ENCODE measurements at places on chromosomes 5 and 9.
A peak's percentile ranks its signal among the peaks of the same experiment; 100 is the strongest.

GRCh38 chr9:113952676-113953075, 76.6 kb downstream of the ZNF618 start:
- DNase-seq, result no peak

DNA sequence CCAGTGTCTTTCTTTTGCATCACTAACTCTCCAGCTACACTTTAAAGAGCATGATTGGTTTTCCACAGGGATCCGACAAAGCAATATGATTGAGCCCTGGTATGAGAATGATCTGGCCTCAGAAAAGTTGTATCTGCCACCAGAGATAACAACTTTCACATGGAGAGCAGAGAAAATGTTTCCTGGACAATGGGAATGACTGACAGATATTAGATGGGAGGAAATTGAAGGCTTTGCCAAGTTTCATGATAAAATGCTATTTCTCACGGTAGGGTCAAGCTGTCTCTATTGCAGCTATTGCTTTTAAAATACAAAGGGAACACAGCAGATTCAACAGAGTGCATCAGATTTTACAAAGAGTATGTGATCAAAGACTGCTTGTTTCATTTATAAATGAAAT, 56.4 kb upstream of the GLIS3 start:
- DNase-seq, result no peak

GRCh38 chr5:134451936-134452505, 40.3 kb upstream of the CDKN2AIPNL start:
- no peak for DNase-seq

GRCh38 chr5:126377424-126377823, 45.8 kb upstream of the GRAMD2B start:
- DNase-seq, result no peak

GRCh38 chr5:6465831-6466790, 17.5 kb downstream of the UBE2QL1 start:
- DNase-seq, result no peak

GRCh38 chr9:121577572-121577971, 73.9 kb upstream of the DAB2IP start:
- DNase-seq, result no peak

- DNase-seq, result no peak
Measured at GRCh38 chr5:134561871-134562296, 36.4 kb downstream of the JADE2 start.

- DNase-seq, result no peak
Measured at GRCh38 chr9:81847181-81847915, 80.9 kb upstream of the SPATA31D4 start.

DNA sequence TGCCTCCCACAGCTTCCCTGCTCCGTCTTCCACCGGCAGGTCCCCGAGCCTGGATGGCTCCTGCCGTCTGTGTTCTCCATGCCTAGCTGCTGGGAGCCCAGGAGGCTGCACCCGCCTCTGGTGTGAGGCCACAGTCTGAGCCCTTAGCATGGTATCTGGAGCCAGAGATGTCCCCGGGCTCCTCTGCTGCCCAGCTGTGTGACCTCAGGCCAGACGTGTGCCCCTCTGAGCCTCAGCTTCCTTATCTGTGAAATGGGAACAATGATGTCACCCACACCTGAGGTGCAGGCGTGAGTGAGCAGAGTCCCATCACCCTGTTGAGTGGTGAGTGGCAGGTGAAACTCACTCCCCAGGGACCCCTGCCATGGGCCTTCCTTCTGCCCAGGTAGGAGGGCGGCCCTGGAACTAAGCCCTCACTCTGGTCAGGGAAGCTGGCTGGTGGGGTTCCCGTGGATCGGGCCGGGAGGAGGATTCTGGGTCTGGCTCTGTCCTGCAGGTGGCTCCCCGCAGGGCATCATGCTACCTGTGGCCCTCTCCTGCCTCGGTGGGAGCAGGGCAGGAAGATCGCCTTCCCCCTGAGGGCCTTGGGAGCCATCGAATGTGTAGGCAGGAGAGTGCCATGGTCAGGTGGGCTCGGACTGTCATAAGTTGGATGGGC, 239.0 kb downstream of the PBX3 start:
- DNase-seq, result no peak

DNA sequence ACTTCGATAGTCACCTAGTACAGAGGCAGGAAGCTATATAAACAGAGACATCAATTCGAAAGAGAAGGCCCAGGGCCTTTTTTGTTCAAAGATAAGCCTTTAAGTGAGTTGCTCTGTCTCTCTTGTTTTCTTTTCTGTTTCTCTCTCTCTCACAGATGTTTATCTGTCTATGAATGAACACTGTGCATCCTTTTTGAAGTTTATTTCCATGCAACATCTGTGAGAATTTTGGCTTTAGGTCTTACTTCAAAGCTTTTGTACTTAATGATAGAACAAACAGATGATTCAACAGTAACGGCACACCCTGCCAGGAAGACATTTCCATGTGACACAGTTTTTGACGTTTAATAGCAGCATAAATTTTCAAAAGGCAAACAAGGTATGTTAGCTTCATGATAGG, 1413.1 kb upstream of the CDH6 start:
- DNase-seq, result no peak

GRCh38 chr5:1897386-1897785, 14.7 kb upstream of the IRX4 start:
- no peak for DNase-seq

DNA sequence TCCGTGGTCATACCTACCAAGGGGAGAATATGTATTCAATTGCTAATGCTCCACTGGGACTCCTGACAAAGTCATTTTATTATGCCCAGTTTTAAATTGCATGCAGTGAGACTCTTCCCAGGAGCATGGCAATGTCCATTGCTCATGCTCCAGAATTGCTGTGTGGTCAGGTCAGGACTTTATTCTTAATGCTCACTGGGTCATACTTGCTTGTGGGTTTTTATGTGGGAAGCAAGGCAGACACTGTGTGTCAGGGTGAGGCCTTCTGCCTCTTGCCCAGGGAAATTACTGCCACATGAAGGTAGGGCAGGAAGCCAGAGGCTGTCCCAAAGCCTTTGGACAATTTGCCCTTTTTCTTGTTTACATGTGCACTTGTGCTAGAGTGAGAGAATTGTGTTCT, 164.6 kb upstream of the MEF2C start:
- no peak for DNase-seq

- no peak for DNase-seq
Measured at GRCh38 chr5:180704362-180704761, 35.5 kb downstream of the OR2Y1 start.

- no peak for DNase-seq
Measured at GRCh38 chr9:32841314-32841713, 58.0 kb downstream of the TMEM215 start.

DNA sequence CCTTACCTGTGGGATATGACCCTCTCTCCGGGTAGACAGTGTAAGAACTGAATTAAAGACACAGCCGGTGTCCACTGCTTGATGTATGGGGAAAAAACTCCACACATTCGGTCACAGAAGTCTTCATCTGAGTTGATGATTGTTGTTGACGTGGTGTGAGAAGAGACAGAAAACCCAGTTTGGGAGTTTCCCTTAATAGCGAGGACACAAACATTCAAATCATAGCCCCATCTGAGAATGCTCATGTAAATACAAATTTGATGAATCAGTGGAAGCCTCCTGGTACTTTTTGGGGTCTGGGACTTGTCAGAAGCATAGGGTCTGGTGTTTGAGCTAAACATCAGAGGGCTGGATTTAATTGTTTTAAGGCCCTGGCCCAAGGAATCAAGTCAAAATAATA, 11.0 kb downstream of the HAVCR1 start:
- DNase-seq, result no peak

GRCh38 chr9:133342069-133342406, 5.9 kb downstream of the MED22 start:
- DNase-seq, result no peak

DNA sequence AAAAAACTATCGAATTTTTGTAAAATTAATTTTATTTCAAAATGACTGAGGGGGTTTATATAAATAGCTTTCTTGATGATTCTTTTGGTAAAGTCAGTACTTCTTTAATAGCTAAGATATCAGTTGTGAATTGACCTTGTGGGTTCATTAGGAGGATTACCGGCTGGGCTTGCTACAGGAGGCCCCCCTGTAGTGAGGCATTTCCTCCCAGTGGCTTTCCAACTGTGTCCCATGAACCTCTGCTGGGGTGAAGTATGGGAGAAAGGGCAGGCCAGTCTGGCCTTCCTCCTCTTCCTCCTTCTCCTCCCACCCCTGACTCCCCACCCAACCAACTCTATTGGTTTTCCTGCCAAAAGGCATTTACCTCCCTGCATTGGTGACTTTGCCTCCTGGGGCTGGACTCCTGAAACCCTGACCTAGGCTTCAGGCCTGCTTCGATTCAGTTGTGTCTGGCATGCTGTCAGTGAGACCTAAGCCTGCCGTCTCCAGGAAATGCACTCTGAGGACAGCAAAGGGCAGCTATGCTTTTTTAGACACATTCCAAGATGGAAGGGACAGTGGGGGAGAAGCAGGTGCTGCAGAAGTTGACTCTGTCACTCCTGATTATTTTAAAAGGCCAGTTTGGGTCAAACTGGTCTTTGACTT, 144.8 kb downstream of the HSPA4 start:
- peak; percentile 6 for DNase-seq

DNA sequence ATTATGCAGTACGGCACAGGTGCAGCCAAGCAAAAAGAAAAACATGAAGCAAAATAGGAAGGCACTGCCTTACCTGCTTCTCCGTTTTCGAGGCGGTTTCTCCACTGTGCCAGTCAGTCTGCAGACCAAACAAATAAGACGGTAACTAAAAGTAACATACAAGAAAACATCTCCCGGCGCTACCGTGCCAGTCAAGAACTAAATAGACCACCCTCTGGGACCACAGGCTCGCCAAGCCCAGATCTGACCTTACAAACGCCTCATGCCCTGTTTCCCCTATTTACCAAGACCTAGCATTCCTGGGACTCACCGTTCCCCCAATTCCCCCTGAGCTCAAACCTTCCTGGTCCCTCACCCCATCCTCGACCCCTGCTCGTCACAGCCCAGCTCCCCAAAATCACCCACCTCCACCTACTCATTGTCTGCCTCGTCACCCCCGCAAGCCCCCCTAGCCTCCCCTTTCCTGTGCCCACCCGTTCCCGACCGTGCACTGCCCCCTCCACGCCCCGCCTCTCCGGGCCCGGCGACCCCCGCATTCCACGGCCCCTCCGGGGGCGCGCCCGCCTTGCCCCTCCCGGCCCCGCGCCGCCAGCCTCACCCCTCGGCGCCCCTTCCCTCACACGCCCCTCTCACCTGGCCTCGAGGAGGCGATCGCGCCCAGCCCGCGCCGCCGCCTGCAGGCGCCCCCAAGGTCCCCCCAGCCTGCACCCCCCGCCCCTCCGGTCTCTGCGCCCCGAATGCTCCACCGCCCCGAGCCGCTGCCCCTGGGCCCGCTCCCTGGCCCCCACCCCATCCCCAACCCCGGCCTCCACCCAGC, 560 bp downstream of the SCAI start:
- no peak for DNase-seq

GRCh38 chr9:127505396-127506116, 54.2 kb downstream of the LRSAM1 start:
- DNase-seq, result peak; percentile 76

DNA sequence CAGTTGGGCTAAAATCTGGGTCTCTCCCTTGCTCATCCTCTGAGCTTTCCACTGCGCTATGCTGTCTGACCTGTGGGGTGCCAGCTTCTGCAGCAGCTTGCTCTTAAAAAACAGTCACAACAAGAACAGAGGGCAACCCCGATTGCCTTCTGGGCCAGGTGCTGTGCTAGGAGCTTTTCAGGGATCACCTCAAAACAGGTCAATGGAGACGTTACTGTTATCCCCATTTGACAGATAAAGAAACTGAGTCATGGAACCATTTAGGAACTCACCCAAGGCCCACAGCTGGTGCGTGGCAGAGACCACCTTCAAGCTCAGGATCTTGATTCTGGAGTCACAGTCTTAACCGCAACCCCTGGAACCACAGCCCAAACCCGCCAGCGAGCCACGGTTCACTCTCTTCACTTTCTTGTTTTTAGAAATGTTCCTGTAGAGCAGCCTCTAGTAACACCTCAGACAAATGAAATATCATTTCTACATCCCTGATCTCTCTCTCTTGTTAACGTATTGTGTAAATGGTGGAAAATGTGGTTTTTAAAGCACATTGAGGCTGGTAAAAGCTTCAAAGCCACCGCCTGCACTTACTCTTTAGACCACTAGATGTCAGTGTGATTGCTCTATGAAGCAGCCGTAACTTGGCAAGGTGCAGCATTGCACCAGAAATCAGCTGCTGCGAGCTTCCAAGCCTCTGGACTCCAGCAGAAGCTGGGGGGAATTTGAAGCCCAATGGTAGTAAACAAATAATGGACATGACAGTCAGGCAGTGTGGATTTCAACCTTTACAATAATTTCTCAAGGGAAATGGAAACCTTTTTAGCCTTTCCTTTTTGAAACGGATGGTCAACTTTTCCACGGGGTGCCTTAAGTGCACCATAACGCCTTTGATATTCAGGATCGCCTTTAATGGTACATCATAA, 1.7 kb downstream of the FYB1 start:
- DNase-seq, result peak; percentile 51

- DNase-seq, result no peak
Measured at GRCh38 chr9:135219676-135220600, 132.5 kb downstream of the OLFM1 start.

DNA sequence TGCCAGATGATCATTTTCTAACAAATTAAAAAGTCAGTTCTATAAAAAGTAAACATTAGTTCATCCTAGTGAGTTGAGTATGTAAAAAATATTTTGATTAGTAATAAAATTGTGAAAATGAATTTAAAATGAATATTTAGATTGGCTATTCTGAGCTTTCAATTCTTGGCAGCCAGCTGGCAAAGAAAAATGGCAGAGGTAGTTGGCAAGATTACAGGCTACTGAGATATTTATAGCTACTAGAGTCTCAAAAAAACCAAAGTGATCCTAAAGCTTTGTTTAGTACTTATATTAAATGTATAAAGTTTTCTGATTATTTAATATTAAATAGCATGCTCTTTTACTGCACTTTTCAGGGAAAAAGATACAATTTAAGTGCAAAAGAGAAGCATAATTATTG, 25.0 kb downstream of the SGTB start:
- DNase-seq, result no peak

- no peak for DNase-seq
Measured at GRCh38 chr5:56321236-56321881, 88.2 kb upstream of the ANKRD55 start.

- DNase-seq, result no peak
Measured at GRCh38 chr5:167861928-167862426, 429.5 kb upstream of the WWC1 start.

- DNase-seq, result no peak
Measured at GRCh38 chr9:107176436-107177151, 106.5 kb upstream of the RAD23B start.

DNA sequence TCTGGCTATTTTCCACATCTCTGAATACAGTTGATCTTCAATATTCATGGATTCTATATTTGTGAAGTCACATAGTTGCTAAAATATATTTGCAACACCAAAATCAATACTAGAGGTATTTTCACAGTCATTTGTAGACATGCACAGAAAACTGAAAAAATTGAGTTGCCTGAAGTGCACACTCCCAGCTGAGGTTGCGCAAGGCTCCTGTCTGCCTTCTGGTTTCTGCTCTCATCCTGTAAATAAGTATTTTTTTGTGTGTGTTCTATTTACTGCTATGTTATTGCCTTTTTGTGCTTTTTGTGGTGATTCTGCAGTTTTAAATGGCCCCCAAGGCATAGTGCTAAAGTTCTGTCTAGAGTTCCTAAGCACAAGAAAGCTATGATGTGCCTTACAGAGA, 371.1 kb upstream of the GRAMD2B start:
- DNase-seq, result no peak

- no peak for DNase-seq
Measured at GRCh38 chr9:97918611-97919010, 3.7 kb downstream of the TRMO start.

All from GM13976 (cell line).